Thymus (tissue), 14 donors: ENCODE measurements at places on chromosomes 1 and 21. TPM values are rescaled to one million over a fixed set of nuclear protein-coding genes. Genes with fewer than 3 reads are reported as not detected.
A peak's percentile ranks its signal among the peaks of the same experiment; 100 is the strongest.

The SAMSN1 gene
- total RNA-seq, result 42.9 TPM

The S100A7 gene
- 5.9 TPM for total RNA-seq

The IL19 gene
- total RNA-seq, result 0.28 TPM

The TBX15 gene
- total RNA-seq, result 0.19 TPM

The IGSF5 gene
- total RNA-seq, result 0.66 TPM

The SELE gene
- 2.8 TPM for total RNA-seq

The LRRC52 gene
- not detected for total RNA-seq

The KRTAP10-1 gene
- not detected for total RNA-seq

The ETV3 gene
- total RNA-seq, result 10.6 TPM

The HMCN1 gene
- total RNA-seq, result 0.85 TPM

The TP73 gene
- total RNA-seq, result 2.6 TPM

The OR2T10 gene
- not detected for total RNA-seq

The SPRR4 gene
- not detected for total RNA-seq

The VSIG8 gene
- total RNA-seq, result 0.24 TPM

The YIPF1 gene
- total RNA-seq, result 26.4 TPM

The GIPC2 gene
- 0.28 TPM for total RNA-seq

The RIIAD1 gene
- total RNA-seq, result not detected

The CRB1 gene
- 0.19 TPM for total RNA-seq

The SNX7 gene
- 6.0 TPM for total RNA-seq

The LCE1E gene
- not detected for total RNA-seq

The SPATA21 gene
- not detected for total RNA-seq

GRCh38 chr21:38494251-38494642, 4.0 kb downstream of the ERG start:
- DNase-seq, result no peak

DNA sequence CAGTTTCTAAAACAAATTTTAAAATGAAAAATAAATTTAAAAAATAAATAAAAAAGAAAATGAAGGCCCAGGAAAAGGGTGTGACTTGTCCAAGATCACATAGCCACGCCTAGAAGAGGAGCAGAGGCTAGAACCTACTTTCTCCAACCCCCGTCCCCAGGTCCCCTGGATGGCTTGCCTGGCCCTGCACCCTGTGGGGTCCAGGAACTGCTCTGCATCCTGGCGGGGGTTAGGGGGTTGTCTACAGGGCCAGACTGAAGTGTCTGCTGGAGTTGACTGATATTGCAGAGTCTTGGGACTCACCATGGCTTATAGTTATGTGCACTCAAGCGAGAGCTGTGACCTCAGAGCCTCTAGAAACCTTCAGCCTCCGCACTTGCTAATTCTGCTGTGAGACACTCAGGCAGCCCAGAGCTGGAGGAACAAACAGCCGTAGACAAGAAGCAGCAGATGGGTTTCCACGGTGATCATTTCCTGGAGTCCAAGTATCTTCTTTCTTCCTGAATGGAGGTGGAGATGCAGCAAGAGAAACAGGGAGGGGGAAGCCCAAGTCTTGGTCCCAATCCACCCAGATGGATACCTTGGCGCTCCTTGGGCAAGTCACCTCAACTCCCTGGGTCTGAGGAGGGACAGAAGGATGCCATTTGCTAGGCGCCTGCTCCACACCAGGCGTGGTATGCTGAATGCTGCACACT, 5.2 kb upstream of the EXTL1 start:
- DNase-seq, result peak; percentile 58

- peak; percentile 87 for DNase-seq
Observed at GRCh38 chr1:23368562-23369334, 888 bp downstream of the ZNF436 start.

DNA sequence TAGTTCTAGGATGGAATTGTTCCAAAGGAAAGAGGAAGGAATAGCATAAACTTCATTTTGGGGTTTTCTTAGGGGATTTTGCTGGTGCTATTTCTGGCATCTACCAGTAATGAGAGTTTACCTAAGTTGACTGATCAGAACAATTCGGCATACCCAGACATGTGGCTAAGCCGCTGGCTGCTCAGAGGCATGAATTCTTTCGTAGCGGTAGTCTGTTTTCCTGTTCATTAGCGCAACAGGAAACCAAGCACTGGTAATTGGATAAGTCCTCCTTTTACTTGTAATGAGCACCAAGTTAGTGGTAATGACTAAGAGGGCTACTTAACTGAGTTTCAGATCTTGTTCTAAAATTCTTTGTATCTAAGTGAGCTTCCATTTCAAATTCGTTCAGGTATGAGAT, 38.6 kb downstream of the C21orf91 start:
- DNase-seq, result no peak

- DNase-seq, result no peak
Observed at GRCh38 chr1:43522776-43523480, 7.8 kb upstream of the PTPRF start.

DNA sequence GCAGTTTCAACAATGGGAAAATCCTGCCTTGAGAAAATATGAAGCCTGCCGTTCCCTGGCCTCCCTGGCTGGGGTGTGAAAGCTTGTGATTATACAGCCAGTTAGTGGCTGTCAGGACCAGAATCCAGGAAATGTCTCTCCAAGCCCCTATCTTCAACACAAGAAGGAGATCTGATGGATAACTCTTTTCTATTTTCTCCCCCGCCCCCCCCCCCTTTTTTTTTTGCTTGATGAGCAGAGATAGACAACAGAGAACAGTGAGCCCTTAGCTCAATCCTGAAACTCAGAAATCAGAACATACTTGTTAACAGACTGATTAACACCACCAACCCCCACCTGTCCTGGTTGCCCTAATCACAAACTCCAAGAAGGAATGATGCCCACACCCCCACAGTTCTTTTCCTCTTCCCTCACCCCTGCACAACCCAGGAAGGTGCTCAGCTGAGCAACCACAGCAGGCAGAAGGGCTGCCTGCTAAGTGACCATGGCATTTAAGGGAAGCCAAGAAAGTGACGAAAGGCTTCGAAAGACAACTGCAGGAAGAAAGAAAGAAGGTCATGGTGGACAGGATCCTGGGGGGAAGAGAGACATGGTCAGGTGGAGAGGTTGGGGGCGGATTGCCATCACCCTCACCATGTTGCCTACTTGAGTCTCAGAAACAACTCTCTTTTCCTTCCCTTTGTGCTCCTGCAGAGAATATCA, 12.3 kb upstream of the DENND2D start:
- DNase-seq, result no peak

- no peak for DNase-seq
Observed at GRCh38 chr1:27356619-27357280, 10.0 kb downstream of the MAP3K6 start.

DNA sequence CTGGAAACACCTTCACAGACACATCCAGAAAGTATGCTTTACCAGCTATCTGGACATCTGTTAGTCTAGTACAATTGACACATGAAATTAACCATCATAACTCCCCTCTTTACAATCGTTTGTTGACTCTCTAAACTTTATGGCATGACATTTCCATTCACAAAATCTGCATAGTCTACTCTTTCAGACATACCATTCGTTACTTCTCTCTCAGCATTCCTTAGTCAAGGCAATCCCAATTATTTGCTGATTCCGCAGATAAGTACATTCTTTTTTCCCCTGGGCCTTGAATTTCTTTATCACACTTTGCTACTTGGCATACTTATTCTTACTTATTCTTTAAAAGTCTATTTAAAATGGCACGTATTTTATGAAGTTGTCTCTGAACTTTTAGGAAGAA, 15.1 kb upstream of the CRB1 start:
- no peak for DNase-seq

GRCh38 chr1:155168456-155169210, 4.5 kb downstream of the KRTCAP2 start:
- DNase-seq, result no peak

DNA sequence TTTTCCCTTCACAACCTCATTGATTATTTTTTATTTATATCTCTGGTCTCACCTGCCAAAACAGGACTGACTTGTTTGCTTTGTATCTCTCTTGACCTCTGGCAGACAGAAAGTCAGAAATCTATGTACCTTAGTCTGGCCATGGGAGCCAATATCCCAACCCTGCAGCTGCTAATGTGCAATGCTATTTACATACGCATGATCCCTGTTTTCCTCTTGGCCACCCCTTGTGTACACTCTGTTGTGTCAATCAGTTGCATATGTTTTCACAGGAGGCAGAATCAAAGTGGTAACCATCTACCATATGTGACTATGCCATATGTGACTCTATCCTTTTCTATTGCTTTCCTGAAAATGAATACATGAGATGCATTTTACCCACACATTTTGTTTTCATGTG, 688.8 kb downstream of the PLA2G4A start:
- no peak for DNase-seq

GRCh38 chr1:61332196-61332753, 249.9 kb downstream of the NFIA start:
- DNase-seq, result no peak

GRCh38 chr1:152735648-152736047, 22.2 kb upstream of the KPRP start:
- no peak for DNase-seq

DNA sequence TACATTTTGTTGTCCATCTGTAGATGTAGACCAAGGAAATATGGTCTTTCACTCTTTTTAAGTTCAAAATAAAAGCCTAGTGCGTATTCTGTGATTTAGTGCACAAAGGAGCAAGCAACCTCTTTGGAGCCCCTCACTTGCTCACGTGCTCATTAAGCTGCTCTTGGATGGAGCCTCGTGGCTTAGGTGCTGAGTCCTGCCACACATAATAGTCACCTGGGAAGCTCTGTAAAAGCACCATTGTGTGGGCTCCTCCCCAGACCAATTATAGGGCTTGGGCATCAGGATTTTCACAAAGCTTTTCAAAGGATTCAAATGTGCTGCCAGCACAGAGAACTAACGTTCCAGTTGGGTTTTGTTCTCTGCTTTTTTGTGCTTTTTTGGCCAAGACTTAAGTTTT, 85.0 kb downstream of the PCP4 start:
- DNase-seq, result no peak

- no peak for DNase-seq
Observed at GRCh38 chr1:58500043-58500442, 46.5 kb downstream of the OMA1 start.

GRCh38 chr1:110879758-110880606, 7.0 kb downstream of the CD53 start:
- DNase-seq, result peak; percentile 37

- no peak for DNase-seq
Observed at GRCh38 chr1:99532276-99532580, 113.7 kb upstream of the PALMD start.

- no peak for DNase-seq
Observed at GRCh38 chr1:227058321-227058751, 118.2 kb downstream of the COQ8A start.

- DNase-seq, result no peak
Observed at GRCh38 chr1:51301152-51301843, 29.1 kb downstream of the TTC39A start.

DNA sequence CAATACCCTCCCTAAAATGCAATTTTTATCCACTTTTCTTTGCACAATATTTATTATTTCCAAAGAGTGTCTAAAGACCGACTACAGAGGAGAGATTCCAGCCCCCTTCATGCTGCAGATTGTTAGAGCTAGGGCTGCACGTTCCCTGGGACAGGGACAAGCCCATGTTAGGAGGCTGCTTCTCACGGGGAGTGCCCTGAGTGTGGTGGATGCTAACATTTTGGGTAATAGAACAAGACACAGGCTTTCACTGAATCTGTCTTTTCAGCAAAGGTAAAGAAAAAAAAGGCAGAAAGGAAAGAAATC, 125.4 kb downstream of the RIPK4 start:
- no peak for DNase-seq

DNA sequence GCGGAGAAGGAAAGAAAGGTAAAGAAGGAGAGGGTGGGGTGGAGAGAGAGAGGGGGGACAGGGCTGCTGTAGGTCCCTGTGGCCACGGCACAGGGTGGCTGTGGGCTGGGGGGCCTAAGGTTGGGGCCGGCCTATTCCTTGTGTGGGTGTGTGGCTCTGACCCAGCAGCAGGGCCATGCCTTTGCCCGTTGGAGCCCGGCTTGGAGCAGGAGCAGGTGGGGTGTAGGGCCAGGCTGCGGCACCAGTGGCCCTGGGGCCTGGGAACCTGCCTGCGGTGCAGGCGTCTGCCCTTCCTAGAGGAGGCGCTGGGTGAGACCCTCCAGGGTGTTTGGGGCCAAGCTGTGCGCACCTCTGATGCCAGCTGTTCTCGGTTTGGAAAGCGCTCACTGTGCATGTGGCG, 19.7 kb upstream of the SUMO3 start:
- no peak for DNase-seq

DNA sequence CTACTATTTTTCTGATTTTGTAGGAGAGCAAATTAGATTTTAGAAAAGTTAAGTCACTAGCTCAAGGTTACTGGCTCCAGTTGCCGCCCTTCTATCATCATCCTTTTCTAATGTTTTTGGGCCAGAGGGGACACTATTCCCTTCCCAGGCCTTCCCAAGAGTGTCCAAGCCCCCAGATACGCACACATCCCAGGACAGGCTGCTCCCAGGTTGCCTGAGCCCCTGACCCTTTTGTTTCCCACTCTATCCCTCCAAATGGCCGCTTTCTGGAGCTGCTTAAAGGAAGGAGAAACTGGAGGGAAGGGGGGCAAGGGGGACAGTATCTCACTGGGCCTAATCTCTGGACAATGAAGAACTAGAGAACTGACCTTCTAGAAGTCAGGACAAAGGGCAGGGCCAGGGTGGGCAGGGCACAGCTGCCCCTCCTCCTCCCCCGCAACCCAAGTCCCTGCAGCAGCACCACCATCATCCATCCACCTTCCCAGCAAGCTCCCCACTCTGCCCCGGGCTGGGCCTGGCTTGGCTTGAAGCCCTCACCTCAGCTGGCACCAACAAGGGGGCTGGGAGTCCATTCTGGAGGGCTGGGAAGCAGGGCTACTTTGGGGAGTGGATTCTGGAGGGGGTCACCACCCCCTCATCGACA, 1.1 kb upstream of the MAP7D1 start:
- no peak for DNase-seq

- DNase-seq, result no peak
Observed at GRCh38 chr1:220757441-220757840, 9.3 kb downstream of the MTARC2 start.

GRCh38 chr1:175192630-175193526, at the start of gene KIAA0040:
Gene KIAA0040 (minus strand): TSS chr1:175192776. CDS start chr1:175161013, 31,763 bp downstream.
- DNase-seq, result peak; percentile 51

- no peak for DNase-seq
Observed at GRCh38 chr1:150022357-150022756, 11.8 kb upstream of the OTUD7B start.

DNA sequence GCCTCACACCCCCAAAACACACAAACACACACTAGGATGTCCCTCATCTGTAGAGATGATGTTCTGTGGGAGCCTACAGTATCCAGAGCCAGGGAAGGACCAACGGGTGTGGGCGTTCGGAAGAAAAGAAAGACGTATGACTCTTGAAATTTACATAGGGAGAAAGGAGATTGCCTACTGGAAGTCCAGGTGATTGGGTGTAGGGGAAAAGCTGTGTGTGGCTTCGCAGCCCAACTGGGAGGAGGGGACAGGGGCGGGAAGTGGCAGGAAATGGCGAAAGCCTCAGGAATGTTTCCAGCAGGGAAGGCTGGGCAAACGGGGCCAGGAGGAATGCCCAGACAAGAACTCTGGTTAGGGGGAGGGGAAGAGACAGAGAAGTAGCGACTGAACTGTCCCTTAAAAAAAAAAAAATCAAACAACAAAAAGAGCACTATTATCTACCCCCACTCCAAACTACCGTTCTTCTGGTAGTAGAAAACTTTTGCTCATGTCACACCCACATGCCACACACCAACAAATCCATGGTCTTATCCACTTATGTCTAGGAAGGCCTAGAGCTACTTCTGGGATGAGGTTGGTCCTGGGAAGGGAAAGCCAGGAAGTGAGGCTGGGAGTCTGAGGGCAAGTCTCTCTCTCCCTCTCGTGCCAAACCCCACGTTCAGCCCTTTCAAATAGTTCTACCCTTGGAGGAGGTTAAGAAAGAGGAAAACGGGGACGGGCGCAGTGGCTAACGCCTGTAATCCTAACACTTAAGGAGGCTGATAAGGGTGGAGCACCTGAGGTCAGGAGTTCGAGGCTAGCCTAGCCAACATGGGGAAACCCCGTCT, 1.8 kb upstream of the CKS1B start:
- DNase-seq, result no peak
